Hematopoietic multipotent progenitor cell treated with erythropoietin and hydrocortisone succinate and interleukin-3 and kit ligand, for 6 days (in vitro differentiated cells): ENCODE measurements at places on chromosomes 2 and 18.

DNA sequence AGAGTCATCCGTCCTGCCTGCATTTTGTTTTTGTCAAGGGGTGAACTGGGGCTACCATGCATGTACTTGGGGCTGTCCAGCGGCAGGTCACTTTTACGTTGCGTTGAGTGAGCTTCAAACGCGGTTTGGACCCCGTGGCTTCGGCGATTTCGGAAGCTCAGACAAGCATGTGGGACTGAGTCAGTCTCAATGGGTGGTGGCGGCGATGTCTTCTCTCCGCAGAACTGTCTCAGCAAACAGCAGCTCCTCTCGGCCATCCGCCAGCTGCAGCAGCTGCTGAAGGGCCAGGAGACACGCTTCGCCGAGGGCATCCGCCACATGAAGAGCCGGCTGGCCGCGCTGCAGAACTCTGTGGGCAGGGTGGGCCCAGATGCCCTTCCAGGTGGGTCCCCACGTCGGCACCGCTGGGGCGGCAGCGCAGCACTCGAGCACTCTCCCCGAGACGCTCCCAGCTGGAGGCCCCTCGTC is 21.3 kb downstream of the FBLN7 start:
- no peak for DNase-seq

- no peak for DNase-seq
These were observed 1.8 kb downstream of the IGFBP5 start for GRCh38 chr2:216693414-216694080.

GRCh38 chr18:54873884-54874255 is 45.6 kb downstream of the RAB27B start:
- DNase-seq: peak; percentile 23

GRCh38 chr2:217918308-217919024 is 84.3 kb downstream of the TNS1 start:
- peak; percentile 18 for DNase-seq

- DNase-seq: peak; percentile 35
These were observed 96.3 kb downstream of the PRPF40A start for GRCh38 chr2:152620985-152621384.

DNA sequence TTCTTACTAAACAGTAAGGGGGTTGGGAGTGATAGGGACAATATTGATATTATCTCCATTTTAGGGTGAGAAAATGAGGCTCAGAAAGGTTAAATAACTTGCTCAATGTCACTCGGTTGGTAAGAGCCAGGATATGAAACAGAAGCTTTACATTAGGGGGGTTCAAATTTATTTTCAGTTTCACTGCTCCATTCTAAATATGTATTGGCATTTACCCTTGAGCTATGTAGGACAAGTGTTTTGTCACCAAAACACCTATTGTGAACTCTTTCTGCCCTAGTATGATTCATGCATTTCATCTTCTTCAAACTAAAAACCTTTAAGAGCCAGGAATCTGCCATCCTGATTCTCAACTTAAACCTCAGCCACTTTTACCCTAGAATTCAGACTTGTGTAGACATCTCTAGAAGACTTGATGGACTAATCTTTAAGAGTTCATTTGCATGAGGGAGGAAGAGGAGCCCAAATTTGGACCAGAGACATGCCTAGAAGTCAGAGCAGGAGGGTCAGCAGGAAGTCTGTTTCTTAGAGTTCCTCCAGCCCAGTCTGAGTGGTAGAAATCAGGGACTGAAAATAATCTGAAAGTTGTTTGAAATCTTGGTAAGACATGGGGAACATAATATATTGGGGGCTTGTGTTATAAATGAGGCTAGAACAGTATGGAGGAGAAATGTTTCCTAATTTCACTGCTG is 129.4 kb upstream of the ATP5MC3 start:
- DNase-seq: no peak

DNA sequence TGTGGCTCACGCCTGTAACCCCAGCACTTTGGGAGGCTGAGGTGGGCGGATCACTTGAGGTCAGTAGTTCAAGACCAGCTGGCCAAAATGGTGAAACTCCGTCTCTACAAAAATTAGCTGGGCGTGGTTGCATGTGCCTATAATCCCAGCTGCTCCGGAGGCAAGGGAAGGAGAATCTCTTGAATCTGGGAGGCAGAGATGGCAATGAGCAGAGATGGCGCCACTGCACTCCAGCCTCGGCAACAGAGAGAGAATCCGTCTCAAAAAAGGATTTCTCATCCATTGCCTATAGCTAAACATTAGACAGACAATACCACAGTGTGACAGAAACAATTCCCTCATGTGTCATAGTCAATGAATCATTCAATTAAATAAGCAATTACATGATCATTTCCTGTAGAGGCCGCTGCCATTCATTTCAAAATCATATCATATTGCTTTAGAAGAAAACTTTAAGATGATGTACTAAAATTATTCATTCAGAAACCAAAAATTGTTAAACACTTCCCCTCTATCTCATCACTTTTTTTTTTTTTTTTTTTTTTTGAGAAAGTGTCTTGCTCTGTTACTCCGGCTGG is 69.5 kb upstream of the TGIF1 start:
- no peak for DNase-seq
